ENCODE measurements at places on chromosomes 7 and 10. TPM values are rescaled to one million over a fixed set of nuclear protein-coding genes. Genes with fewer than 3 reads are reported as not detected.

DNA sequence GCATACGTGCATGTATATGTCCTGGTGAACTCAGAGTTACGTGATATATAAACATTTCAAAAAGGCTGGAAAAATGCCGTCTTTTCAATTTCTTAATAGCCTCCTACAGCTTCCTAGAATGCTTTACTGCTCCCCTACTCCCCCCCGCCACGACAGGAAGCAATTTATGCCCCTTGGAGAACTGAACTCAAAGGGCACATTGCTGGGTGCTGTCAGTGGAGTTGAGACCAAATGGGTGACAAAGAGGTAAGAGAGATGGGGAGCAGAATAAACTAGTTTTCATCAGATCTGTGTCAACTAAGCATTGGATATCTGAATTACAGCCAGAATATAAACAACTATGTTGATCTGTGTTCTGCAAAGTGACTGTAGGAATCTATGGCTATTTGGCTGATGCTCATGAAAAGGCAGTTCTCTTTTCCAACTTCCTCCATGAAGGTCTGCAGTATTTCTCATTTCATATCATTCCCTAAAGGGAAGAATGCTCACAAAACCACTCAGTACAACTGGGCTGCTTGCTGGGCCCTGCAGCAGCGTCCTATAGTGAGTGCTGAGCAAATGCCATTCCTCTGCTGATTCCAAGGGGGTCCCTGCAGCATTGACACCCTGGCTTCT is 171.3 kb upstream of the HPS1 start:
- no peak for DNase-seq

GRCh38 chr10:126375299-126375698 is 13.0 kb downstream of the ADAM12 start:
- DNase-seq: no peak

GRCh38 chr7:36244429-36244828 is 91.4 kb downstream of the EEPD1 start:
- DNase-seq: no peak

- no peak for DNase-seq
Observed at GRCh38 chr7:153087498-153087897, 327.9 kb downstream of the ACTR3B start.

GRCh38 chr7:94434042-94434441 is 39.3 kb downstream of the COL1A2 start:
- DNase-seq: no peak

DNA sequence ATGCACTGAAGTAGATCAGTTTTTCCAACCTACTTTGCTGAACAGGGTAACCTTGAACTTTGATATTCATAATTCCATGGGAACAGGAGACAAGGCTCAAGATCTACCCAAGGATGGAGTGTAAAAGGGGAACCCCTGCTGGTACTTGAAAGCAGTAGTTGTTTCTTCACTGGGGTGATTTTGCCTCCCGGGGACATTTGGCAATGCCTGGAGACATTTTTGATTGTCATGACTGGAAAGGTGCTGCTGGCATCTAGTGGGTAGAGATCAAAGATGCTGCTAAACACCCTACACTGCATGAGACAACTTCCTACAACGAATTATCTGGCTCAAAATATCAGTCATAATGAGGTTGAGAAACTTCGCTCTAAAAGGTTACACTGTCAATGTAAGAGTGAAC is 214.8 kb upstream of the CTBP2 start:
- peak; percentile 29 for DNase-seq

DNA sequence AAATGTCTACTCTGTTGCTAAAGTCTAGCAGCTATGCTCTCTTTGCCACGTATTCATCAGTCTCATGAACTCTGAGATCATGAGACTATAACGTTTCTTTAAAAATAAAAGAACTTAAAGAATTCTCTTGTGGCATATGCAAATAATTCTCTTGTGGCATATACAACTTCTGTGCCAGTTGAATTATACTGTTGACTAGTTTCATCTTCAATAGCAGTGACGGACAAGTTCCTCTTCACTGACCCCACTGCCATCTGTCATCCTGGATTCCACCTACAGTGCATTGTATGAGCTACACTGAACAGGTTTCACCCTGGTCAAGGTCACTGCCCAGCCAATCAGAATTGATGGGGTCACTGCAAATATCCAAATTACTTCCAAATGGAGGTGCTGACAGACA is 88.2 kb downstream of the CD36 start:
- no peak for DNase-seq

- DNase-seq: peak; percentile 90
Observed at GRCh38 chr10:102241444-102242117, at the start of gene PITX3. Gene PITX3 (minus strand): TSS chr10:102241512. CDS start chr10:102232080, 9,432 bp downstream.

GRCh38 chr10:52786098-52786497 is 13.5 kb upstream of the MBL2 start:
- DNase-seq: no peak

- no peak for DNase-seq
Observed at GRCh38 chr10:15035385-15036301, 8.1 kb upstream of the OLAH start.

DNA sequence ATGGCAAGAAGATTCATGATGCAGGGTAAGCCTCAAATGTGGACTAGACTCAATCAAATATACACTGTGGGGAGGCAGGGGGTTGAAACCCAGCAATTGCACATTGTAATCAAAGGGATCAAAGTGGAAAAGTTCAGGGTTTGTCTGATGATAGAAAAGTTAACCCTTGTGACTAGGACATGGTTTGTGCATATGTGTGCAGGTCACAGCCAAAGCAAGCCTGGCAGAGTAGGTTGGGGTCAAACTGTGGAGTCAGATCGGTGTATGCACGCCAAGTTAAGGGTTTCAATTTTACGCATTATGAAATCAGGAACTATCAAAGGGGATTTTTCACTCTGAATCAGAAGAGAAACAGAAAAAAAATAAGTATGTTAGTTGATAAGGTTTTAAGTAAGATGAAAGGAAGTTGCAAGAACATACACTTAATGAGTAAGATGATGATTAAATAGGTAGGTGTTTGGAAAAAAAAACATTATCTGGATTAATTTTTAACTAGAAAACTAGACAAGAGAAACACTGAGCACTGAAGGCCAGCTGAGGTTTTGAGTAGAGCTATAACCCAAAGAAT is 188.3 kb downstream of the DGKB start:
- no peak for DNase-seq

DNA sequence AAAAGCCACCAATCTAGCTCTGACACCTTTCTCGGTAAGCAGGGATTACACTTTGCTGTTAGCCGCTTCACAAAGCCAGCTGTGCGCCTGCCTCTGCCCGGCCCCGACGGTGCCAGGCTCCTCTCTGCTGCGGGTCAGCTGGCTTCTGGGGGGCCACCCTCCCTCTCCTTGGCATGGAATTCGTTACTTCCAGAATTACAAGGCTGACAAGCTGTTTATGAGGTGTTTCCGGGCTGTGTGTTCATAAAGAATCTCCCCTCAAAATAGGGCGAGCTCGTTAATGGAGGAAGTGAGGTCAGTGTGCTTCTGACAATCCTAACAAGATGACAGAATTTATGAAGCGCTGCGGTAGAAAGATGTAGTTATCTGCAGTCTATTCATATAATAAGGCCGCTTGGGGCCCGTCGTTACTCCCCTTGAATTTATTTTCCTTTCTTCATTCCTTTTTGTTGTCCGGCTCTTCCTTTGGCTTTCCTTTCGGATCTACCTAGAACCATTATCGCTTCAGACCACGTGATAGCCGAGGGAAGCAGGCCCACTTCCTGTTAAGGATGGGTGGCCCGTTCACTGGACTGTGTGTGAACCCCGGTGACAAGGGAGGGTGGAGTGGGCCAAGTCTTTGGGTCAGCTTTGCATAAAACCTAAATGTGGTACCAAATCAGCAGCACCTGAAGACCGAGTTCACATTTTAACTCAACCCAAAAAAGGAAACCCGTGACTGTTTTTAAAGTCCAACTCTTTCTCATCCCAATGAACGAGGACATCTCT is 273.0 kb upstream of the YAE1 start:
- DNase-seq: no peak

DNA sequence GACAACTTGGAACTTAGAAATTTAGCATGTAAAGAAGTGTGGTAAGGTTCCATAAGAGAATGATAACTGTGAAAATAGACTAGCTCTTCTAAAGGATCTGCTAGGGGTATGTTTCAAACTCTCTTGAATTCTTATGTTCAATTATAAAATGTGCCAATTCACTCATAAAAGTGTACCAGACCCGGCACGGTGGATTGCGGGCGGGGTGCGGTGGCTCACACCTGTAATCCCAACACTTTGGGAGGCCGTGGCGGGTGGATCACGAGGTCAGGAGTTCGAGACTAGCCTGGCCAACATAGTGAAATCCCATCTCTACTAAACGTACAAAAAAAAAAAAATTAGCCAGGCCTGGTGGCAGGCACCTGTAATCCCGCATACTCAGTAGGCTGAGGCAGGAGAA is 105.4 kb upstream of the CAV2 start:
- no peak for DNase-seq

- no peak for DNase-seq
Observed at GRCh38 chr10:73971636-73972354, 26.1 kb upstream of the VCL start.

DNA sequence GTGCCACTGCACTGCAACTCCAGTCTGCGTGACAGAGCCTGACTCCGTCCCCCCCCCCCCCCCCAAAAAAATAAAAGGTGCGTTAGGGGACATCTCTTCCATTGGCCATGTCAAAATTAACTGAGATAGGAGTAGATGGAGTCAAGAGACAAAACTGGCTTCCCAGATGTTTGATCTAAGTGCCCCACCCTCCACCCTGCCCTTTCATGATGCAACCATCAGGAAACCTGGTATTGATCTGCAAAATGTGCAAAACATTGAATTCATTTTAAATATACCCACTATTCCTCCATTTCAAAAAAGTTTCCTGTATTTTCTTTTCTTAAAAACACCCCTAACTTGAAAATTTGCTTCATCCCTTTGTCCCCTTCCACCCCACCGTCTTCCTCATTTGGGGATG is 17.5 kb downstream of the ARID5B start:
- no peak for DNase-seq

DNA sequence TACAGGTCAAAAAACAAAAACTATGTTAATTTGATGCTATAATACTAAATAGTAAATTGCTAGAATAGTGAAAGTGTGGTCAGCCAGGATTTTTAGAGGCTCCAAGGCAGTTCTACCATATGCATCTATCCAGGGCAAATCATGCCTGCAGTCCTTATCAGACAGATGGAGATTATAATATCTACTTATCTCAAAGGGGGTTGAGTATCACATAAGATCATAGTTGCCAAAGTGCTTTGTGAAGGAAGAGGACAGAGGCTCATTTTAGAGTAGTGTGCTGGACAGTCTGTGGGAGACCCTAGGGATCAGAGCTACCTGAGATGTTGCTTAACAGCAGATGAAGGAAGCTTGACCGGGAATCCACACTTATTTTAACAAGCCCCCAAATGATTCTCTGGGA is 3.2 kb downstream of the ICA1 start:
- no peak for DNase-seq

DNA sequence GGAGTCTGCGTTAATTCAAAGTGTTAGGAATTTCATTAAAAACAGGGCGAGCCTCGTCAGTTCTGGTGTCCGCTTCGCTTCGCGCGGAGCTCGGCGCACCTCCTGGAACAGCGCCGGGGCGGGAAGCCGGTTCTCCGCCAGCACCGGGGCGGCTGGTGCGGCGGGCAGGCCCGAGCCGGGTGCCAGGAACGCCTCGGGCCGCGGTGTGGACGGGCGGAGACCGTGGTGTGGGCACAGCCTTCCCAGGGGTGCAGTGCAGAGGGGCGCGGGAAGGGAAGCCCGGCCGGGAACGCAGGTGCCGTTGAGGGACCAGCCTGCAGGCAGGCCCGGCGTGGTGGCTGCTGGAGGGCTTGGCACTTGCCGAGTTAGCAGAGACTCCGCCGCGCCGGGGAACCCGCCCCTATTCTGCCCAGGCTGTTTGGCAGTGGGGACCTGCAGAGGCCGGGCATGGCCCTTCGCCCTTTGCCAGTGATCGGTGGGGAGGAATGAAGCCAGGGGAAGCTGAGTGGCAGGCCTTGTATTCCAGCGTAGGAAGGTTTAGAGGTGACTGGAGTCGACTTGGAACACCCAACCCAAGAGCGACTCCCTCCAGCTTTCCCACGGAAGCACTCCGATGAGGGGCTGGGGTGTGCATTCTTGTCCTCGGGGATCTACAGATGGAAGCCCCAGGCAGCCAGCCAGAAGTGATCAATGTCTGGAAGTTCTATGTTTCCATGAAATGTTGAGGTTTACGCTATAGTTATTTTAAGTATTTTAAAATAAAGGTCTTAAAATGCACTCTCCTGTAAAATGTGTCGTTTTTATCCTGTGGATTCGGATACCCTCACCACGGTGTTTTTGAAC is 945 bp upstream of the RHEB start:
- no peak for DNase-seq

DNA sequence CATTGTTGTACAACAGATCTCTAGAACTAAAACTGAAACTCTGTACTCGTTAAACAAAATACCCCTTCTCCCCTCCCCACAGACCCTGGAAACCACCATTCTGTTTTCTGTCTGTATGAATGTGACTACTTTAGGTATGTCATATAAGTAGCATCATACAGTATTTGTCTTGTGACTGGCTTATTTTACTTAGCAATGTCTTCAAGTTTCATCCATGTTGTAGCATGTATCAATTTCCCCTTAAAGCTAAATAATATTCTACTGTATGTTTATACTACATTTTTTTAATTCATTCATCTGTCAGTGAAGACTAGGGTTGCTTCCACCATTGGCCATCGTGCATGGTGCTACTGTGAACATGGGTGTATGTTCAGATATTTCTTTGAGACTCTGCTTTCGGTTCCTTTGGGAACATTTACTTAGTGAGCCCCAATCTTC is 71.2 kb upstream of the RPA3 start:
- DNase-seq: no peak

GRCh38 chr7:54963155-54963554 is 55.7 kb upstream of the EGFR start:
- no peak for DNase-seq

- DNase-seq: no peak
Observed at GRCh38 chr7:4958477-4959301, at the start of gene MMD2. Gene MMD2 (minus strand): TSS chr7:4959187. CDS start chr7:4959017, 170 bp downstream.

DNA sequence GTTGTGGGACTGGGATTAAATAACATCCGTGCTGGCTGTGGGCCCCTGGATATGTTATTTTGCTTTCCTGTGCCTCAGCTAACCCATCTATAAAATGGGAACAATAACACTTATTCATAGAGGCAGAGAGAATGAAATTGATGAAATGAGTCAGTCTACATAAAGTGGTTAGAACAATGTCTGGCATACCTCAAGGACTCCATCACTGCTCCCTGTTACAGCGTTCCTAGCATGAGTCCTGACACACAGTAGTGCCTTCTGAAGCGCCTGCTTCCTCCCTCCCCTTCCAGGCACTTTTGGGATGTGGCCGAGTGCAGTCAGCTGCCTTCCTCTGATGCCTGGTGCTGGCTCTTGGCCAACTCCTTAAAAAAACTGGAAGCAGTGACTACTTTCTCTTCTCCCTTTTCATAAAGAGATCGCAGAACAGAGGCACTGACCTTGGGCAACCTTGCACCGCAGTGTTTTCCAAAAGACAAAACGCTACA is 108.4 kb upstream of the ZMIZ1 start:
- no peak for DNase-seq

- DNase-seq: no peak
Observed at GRCh38 chr7:22633954-22634474, 93.0 kb upstream of the IL6 start.

Gene CLEC5A
- 0.32 TPM for total RNA-seq

Gene NEUROG3
- not detected for total RNA-seq

Gene CDK1
- total RNA-seq: 104 TPM

Gene PRSS37
- not detected for total RNA-seq
